ENCODE measurements at places on chromosomes 12 and 14. TPM values are rescaled to one million over a fixed set of nuclear protein-coding genes. Genes with fewer than 3 reads are reported as not detected.

DNA sequence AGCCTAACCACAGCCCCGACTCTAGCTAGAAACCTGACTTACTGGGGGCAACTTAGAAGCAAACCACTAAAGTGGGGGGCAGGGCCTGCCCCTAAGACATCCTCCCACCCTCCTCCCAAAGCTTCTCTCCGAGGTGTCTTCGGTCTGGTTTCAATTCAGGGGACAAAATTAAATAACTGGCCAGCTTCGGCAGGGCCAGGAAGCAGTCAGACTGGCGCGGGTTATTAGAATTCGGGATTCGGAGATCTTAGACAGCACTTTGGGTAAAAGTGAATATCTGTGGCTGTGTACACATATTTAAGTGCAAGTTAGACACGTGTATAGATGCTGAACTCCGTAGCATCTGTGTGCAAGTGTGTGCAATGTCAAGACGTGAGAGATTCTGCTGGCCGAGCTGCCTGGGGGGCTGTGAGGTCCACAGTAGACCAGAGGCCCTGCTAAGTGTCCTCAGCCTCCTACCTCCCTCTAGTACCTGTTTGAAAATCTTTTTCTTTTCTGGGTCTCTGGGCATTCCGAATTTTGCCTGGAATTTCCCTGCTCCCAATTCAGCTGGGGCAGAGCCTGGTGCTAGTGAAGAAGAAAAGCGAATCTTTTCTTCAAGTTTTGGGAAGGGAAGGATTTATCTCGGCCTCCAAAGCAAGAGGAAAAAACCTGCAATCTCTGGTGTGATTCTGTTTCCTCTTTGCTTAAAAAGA lies 4.0 kb upstream of the HOXC10 start:
- DNase-seq = no peak

GRCh38 chr12:109625131-109625559 lies 51.6 kb downstream of the MVK start:
- DNase-seq = peak; percentile 12

- DNase-seq = peak; percentile 56
Observed at GRCh38 chr12:56029666-56030293, 8.9 kb downstream of the IKZF4 start.

DNA sequence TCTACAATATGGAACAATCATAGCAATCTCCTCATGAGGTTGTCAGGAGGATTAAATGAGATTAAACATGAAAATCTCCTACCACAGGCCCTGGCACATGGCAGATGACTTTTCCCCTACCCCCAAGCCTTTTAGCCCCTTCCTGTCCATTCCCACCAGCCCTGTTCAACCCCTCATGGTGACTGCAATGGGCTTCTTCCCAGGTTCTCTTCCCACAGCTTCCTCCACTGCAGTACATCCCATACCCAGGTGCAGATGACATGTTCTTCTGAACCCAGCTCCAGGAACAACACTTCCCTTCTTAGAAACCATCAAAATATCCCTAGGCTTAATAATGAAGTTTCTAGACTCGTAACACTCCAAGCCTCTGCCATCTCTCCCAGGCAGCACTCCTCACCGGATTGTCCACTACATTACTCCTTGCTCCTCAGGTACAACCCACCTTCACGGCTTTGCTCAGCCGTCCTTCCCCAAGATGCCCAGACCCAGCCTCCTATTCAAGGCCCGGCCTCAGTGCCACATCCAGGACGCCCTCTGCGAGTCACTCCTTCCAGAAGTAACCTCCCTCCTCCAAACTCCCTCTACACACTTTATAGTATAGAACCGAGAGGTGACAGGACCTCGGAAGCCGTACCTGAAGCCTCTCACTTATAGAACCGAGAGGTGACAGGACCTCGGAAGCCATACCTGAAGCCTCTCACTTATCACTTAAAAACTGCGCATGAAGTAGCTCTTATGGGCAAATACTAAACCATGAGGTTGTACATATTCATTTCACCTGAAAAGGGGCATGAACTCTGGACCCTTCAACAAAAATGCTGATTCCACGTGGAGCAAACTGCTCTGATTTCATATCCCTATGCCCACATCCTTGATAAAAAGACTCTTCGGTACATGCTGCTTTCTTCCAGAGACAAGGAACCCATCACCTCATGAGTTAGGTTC lies 1.5 kb downstream of the CRACR2A start:
- no peak for DNase-seq

GRCh38 chr12:41531147-41531829 lies 343.2 kb downstream of the PDZRN4 start:
- peak; percentile 24 for DNase-seq

DNA sequence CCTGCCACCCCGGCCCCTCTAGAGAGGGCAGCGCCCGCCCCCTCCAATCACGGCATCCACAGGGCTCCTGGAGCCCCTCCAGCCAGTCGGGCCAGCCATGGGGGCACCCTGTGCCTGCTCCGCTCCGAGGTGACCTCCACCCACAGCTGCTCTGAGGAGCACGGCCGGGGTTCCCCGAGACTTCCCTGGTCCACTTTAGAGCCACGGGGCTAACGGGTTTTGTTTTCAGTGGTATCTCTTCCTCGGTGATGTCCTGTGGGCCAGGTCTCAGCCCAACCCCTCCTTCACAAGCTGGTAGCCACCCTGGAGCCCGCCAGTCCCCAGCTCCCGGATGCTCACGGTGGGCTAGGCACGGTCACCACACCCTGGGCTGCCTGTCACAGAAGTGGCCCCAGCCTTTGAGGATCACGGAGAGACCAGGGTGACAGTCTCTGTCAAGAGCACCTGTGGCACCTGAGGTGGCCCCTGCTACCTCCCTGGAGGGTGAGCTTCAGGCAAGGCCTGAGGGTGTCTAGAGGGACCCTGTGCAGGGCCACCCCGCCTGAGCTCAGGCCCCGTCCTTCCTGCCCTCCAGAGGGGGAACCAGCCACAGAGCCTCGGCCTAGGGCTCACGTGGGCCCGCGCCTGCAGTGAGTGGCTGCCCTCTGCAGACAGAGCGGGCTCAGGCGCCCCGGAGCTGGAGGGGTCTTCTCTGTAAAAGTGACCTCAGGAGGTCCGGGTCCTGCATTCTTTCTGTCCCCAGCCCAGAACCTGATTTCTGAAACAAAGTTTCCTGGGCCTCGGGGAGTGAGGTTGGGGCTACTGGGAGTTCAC lies 146.0 kb upstream of the C14orf180 start:
- no peak for DNase-seq

- no peak for DNase-seq
Observed at GRCh38 chr12:48071808-48072207, 34.1 kb downstream of the SENP1 start.

DNA sequence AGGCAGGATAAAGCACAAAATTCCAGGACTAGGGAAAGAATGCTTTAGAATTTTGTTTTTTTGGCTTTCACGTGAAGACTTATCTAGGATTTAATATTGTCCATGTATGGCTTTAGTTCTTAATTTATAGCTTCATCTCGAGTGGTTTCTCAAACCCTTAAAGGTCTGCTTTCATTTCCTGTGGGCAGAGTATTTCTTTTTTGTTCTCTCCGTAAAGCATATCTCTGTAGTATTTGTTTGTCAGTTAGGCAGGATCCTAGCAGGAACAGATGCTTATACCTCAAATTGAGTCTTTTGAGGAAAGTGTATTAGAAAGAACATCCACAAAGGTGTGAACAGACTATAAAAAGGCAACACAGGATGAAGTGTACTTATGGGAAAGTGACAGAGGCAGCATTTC lies 697.1 kb upstream of the SEL1L start:
- no peak for DNase-seq

- no peak for DNase-seq
Observed at GRCh38 chr12:107580750-107581618, 104.6 kb upstream of the PWP1 start.

GPHN gene
- total RNA-seq = 24.1 TPM

TAS2R42 gene
- total RNA-seq = not detected

Data from body of pancreas (tissue), 4 donors.